ENCODE measurements at places on chromosomes 12 and 14.
A peak's percentile ranks its signal among the peaks of the same experiment; 100 is the strongest.

DNA sequence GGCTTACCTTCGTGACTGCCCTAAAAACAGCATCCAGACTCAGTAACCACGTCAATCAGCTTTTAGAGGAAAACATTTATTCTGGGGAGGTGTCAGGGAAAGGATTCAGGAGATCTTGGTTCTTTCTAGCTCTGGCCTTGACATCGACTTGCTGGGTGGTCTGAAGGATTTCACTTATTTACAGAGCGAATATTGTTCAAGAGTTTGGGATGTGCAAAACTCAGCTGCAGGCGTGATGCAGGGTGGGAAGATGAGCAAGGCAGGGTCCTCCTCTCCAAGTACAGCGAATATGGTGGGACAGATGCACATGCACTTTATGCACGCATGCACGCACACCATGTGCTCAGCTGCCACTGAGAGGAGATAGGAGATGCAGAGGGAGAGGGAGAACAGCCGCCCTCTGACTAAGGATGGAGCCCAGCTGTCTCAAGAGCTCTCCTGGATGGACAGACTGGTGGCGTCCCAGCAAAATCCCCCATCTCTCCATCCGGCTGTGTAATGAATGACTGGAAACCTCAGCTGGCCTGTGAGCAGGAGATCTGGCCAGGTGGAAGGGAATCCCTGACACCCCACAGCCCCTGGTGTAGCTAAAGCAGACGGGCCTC is 24.4 kb upstream of the BDKRB1 start:
- no peak for DNase-seq

- DNase-seq, result no peak
Observed at GRCh38 chr12:50200552-50201273, 33.5 kb upstream of the CERS5 start.

DNA sequence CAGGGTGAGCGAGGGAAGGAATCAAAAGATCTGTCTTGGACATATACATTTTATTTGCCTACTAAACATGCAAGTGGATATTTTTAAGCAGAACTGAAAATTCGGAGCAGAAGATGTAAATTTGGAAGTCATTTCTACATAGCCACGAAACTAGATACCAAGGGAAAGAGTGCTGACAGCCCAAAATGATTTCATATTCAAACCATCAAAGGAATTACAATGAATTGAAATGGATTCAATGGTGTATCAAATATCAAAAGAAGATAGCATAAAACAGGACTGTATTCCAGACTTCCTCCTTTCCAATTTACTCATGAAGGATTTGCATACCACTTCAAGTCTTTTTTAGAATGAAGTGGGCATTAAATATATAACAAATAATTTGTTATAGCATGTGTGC is 313.5 kb upstream of the KITLG start:
- no peak for DNase-seq

GRCh38 chr12:113131556-113131955 is 4.0 kb downstream of the RASAL1 start:
- no peak for DNase-seq

DNA sequence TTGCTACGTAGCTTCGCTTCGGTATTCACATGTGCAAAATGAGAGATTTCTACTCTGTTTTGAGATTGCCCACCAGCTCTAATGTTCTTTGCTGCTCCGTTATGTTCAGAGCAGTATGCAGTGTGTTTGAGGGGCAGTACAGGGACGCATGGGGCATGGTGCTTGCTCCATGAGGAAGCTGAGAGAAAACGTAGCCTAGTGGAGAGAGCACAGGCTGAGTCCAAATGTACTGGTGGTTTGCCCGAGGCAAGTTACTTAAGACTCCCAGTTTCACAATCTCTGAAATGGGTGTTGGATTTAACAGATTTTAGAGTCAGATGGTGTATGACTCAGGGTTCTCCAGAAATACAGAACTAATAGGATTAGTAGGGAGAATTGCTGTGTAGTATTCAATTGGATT is 310.5 kb downstream of the ETNK1 start:
- no peak for DNase-seq

- DNase-seq, result no peak
Observed at GRCh38 chr12:82691513-82691912, 4.8 kb downstream of the TMTC2 start.

DNA sequence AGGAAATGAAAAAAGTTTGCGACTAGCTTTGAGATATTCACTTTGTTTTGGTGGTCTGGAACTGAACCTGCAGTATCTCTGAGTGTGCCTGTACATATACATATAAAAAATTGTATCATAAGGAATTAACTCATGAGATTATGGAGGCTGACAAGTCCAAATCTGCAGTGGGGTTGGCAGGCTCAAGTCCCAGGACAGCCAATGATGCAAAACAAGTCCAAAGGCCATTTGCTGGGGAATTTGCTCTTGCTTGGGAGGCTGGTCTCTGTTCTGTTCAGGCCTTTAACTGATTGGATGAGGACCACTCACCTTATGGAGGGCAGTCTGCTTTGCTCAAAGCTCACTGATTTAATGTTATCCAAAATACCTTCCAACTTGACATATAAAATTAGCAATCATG is 66.8 kb downstream of the FGD4 start:
- DNase-seq, result no peak

DNA sequence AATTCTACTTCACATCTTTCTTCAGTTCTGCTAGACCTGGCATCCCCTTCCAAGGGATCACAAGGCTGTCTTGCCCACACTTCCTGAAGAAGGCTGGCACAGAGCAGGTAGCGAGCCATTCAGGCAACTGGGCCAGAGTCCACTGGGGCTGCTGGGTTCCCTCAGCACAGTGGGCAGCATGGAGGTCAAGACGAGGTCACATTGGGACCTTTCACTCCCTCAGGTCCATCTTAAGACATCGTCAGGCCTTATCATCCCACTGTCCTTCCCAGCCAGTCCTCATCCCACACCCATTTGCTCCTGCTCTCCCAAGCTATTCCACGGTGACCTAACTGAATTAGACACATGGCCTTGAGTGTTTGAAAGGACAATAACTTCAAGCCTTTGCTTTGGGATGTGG is 143.1 kb upstream of the HIF1A start:
- DNase-seq, result no peak

GRCh38 chr14:77194706-77195105 is 13.1 kb downstream of the TMEM63C start:
- DNase-seq, result no peak

GRCh38 chr14:72463291-72463866 is 430.5 kb downstream of the DPF3 start:
- DNase-seq, result no peak

DNA sequence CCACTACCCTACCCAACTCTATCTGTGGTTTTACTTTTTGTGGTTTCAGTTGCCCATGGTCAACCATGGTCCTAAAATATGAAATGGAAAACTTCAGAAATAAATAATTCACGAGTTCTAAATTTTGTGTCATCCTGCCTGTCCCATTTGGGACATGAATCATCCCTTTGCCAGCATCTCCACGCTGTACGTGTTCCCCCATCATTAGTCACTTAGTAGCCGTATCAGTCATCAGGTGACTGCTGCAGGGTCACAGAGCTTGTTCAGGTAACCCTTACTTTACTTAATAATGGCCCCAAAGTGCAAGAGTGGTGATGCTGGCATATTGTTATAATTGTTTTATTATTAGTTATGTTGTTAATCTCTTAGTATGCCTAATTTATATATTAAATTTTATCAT is 209.9 kb downstream of the ITPR2 start:
- no peak for DNase-seq

DNA sequence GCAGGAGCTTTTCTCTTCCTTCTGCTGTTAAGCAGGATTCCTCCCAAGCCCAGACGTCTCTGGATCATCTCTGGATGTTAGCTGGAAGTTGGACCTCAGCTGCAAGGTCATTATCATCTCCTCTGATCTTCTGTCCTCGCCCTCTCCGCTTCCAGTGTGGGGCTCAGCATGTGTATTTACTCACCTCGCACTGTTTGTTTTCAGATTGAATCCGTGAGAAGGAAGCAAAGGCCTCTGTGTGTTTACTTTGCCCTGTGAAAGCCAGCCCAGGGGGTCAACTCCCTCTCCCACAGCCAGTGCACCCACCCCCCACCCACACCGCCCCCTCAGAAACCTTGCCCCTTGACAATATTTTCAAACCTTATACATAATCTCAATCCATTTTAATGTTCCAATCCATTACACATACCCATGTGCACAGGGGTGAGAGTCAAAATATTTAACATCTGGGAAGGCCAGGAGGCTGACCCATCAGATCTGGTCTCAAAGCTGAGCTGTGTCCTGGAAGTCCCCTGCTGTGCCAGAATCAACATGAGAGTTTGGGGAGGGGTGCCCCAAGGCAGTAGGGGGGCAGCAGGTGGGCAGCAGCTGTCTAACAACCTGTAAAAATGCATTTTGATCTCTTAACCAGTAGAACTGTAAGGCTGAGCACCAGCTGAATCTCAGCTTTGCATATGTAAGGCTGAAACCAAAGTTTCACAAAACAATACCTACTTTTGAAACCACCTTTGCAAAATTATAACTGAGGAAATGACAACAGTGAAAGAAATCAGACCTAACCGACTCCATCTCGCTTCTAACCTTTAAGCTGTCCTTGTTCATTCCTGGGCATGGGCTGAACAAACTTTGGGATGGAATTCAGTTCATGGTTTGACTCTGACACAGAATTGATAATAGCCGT is 157.9 kb downstream of the ZNF664 start:
- DNase-seq, result no peak

GRCh38 chr12:131494216-131494615 is 216.7 kb upstream of the SFSWAP start:
- no peak for DNase-seq

- DNase-seq, result no peak
Observed at GRCh38 chr12:63821781-63822251, 22.7 kb upstream of the SRGAP1 start.

GRCh38 chr12:132167611-132168310 is 23.5 kb downstream of the NOC4L start:
- no peak for DNase-seq

DNA sequence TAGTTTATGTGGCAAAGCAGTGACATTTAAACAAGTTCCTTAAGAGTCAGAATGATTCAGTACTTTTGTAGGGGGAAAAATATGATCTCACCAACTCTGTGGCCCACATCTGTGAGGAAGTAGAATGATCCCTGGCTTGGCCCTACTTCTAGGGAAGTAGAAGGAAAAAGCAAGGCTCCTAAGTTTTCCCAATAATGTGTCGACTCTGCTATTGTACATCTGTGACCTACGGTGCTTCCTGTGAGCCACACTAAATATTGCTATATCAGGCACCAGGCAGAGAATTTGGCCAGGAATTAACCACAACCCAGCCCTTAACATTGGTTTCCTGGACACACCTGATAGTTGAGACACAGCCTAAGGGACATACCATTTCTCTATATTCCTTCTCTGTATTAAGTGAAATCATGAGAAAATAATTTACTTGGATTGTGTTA is 9.3 kb upstream of the NID2 start:
- DNase-seq, result no peak

GRCh38 chr12:77724367-77724957 is 106.2 kb upstream of the NAV3 start:
- no peak for DNase-seq

DNA sequence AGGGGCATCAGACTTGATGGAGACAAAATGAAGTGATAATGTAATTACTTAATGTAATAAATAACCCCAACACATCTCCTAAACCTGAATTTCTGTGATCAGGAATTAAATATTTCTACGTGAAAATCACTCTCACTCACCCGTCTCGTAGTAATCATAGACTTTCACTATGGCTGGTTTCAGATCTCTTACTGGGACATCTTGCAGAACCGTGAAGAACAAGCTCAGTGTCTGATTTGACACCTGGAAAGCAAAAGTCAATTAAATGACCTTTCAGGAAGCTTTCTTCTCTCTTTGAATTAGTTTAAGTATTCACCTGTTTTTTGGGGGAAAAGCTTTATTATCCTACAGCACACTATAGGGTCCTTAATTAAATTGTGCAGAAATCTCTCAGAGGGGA is 47.1 kb downstream of the A2M start:
- no peak for DNase-seq

DNA sequence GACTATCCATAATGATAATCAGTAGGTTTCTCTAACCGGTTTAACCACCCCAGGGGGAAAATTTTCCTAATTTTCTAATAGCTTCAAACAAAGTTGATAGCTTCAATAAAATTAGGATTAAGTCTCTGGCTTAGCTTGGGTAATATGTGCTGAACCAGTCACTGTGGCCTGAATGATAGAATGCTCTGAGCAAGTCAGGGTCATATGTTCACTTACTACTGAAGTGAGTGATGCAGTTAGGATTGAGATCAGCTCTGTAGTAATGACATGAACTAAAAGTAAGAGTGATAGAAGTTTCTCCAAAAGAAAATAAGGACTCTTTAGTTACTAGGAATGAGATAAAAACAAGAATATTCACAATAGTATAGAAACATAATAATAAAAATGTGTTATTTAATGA is 32.6 kb downstream of the ETNK1 start:
- no peak for DNase-seq

DNA sequence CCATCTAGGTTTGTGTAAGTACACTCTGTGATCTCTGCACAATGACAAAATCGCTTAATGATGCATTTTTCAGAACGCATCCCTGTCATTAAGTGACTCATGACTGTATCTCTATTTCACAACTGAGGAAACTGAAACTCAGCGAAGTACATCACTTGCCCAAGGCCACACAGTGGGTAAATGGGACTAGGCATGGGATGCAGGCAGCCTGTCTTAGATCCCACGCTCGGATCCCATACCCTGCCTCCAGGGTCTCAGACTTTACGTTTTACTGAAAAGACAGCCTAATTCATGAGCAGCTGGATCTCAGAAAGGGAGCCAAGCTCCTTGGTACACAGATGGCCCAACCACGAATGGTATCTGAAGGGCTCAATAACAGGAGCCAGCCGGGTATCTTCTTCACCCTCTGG is 2.4 kb upstream of the MLEC start:
- DNase-seq, result no peak

- no peak for DNase-seq
Observed at GRCh38 chr14:20615996-20616395, 24.8 kb upstream of the RNASE12 start.

- peak; percentile 97 for DNase-seq
Observed at GRCh38 chr12:113232840-113233585, 11.7 kb downstream of the TPCN1 start.

DNA sequence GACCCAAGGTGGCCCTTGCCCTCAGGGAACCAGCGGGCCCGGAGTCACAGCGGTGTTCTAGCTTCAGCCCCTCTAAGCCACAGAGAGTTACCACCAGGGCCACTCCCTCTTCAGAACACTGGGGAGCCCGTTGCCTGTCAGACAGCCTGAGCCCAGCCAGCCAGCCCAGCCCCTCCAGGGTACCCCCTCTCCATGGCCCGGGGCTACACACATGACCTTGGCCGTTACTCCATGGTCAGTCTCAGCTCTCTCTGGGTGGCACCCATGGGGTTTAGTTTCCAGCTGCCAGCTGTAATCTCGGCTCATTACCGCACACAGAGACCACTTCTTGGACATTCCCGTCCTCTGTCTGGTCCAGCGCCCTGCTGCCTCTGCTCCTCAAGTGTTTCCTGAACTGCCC is 35.0 kb downstream of the PPP2R5C start:
- DNase-seq, result no peak

DNA sequence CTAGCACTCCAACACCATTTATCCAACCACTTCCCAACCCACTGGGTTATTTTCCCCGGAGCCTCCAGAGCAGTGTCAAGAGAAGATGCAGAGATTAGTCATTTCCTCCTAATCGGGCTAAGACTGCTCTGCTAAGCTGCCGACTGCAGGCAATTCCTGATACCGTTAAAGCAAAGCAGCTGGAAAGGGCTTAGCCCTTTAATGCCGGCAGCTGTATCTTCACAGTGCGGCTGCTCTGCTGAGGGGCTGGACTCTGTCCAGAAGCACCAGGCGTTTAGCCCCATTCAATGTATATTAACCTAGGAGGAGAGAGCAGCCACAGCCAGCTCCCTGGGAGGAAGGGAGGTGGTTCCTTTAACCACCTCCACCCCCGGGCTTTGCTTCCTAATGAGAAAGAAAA is 11.1 kb downstream of the AQP6 start:
- no peak for DNase-seq

- DNase-seq, result no peak
Observed at GRCh38 chr12:10122689-10123088, 7.3 kb downstream of the CLEC7A start.

All from gastrocnemius medialis (tissue), 4 donors.